ENCODE measurements at places on chromosomes 4 and X.

DNA sequence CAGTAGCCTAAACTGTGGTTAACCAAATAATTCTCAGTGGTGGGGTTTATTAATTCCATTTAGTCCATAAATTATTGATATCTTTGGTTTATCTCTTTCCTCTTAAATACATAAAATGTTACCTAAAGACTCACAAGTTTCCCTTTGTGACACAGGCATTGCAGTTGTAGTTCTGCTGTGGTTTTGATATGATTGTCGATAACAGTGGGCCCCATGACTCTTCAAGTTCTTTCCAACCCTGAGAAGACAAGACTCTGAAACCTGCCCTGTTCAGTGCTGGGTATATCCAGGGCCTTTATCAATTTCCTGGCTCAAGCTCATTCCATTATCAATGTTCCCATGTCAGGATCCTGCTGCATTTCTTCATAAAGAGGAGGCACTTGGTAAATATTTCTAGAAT, 117.9 kb upstream of the TBC1D9 start:
- no peak for DNase-seq

DNA sequence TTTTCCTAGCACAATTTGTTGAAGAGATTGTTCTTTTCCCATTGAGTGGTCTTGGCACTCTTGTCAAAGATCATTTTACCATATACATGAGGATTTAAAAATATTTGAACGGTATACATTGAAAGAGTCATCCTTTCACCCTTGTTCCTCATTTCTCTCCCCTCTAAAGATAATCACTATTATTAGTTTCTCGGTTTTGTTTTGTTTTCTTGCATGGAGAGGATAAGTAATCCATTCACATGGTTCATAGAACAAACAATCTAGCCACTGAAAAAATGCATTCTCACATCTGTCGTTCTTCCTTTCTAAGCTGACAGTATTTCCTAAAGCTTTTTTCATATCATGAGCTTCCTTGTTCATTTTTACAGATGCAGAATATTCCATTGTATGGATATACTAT, 39.2 kb upstream of the MSMO1 start:
- no peak for DNase-seq

- no peak for DNase-seq
Measured at GRCh38 chr4:46081248-46081647, 42.6 kb downstream of the GABRG1 start.

- DNase-seq: no peak
Measured at GRCh38 chrX:129613596-129613995, 41.2 kb downstream of the APLN start.

DNA sequence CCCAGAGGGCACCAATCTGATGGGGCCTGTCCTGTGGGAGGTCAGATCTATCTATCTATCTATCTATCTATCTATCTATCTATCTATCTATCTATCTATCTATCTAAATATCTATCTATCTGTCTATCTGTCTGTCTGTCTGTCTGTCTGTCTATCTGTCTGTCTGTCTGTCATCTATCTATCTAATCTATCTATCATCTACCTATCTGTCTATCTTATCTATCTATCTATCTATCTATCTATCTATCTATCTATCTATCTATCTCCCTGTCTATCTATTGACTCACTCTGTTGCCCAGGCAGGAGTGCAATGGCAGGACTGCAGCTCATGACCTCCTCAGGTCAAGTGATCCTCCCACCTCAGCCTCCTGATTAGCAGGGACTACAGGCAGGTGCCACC, 155.7 kb upstream of the STX18 start:
- no peak for DNase-seq

DNA sequence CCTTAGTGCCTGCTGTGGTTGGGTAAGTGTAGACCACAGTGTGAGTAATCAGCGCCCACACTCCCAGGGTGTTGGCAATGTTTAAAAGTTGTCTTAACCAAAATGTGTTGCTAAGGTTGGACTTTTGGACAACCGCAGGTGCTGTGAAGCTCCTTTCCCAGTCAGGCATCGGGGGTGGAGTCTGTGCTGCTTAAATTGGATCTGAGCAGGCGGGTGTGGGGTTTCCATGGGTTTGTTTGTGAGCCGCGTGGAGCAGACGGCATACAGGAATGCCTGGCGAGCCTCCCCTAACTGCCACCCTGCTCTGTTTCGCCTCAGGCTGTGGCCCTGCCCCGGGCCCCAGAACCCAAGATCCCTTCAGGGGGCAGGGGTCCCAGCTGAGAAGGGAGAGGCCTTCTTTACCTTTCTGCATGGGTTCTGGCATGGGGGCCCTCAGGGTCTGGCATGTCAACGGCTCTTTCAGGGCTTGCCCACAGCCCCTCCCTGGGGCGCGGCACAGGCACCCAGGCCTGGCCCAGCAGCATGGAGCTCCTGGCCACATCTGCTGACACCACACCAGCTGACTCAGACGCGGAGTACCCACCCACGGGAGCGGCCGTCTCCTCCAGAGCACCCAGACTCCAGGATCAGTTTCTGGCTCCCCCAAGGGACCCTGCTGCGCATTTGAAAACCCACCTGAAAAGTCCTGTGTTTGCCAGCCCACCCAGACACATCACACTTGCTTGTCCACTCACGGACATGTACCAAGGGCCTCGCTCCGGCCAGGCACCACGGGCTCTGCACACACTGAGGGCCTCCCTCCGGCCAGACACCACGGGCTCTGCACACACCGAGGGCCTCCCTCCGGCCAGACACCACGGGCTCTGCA, 5.1 kb upstream of the SPON2 start:
- DNase-seq: no peak

DNA sequence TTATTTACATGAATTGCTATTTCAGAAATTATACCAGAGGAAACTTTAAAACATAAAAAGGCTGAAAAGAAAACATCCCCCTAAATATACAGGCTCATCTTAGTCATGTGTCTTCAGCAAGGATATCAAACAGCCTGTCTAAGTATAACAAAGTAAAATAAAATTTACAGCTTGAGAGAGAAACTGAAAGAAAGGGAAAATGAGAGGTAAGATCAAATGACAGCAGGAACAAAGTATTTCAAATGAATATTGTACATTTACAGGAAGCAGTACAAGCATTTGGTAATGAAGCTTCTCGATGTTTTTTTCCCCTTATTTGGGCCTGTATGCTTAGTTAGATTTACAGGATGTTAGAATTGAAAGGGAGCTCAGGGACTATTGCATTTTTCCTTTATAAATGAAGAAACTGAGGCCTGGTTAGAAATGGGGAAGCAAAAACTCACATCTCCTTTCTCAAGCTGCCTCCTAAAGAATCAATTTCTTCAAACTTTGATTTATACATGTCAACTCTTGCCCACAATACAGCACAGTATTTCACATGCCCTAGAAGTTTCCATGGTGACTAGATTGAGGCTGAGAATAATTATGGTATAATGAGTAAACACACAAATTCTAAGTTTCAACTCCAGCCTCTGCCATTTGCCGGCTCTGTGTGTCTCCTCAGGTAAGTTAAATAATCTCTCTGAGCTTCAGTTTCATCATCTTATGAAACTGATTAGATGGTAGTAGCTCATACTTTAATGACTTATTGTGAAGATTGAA, 29.3 kb downstream of the DAPP1 start:
- no peak for DNase-seq

- no peak for DNase-seq
Measured at GRCh38 chr4:144316869-144317268, 176.4 kb upstream of the GYPA start.

DNA sequence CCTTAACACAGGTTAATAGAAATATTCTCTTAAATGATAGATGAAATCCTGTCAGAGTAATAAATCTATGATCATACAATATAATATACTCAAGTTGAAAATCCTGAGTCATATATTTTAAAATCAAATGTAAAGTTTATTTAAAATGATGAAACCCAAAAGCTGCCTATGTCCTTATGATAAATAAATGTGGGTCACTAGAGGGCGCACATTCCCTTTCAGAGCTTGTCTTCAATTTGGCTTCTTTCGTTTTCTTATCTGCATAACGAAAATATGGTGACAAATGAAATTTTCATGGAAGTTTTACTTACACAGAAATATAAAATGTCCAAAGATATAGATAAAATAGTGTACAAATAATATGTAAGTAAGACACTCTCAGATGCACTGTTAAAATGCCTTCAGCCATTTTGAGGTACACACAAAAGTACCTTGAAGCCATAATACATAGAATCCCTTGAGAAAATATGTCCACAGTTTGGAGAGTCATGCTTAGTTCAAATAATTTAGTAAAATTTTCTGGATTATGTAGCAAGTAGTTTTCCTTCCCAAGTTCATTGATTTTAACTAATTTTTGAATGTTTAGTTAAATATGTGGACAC, 680.4 kb downstream of the DMD start:
- DNase-seq: peak; percentile 50

DNA sequence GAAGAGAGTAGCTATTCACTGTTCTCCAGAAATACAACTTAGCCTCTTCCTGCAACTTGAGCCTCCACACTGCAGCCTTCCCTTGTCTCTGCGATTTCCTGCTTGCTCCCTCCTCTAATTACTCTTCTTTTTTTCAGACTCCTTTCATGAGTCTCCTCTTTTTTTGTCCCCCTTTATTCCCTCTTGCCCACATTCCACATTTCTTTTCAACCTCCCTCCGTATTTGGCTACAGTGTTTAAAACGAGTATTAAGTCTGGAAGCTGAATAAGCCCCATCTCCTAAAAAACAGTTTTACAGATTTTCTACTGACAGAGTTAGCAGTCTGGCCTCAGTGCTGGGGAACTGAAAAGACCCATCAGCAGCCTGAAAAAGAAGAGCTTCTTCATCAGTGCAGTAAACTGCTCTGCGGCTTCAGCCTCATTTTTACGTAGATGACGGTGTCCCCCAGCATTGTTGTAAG, 141.5 kb downstream of the TENM3 start:
- no peak for DNase-seq

- DNase-seq: peak; percentile 49
Measured at GRCh38 chr4:41432881-41433280, 105.1 kb upstream of the LIMCH1 start.

- DNase-seq: no peak
Measured at GRCh38 chr4:159129814-159130550, 27.1 kb downstream of the RAPGEF2 start.

GRCh38 chr4:3710451-3711182, 55.6 kb upstream of the ADRA2C start:
- no peak for DNase-seq

DNA sequence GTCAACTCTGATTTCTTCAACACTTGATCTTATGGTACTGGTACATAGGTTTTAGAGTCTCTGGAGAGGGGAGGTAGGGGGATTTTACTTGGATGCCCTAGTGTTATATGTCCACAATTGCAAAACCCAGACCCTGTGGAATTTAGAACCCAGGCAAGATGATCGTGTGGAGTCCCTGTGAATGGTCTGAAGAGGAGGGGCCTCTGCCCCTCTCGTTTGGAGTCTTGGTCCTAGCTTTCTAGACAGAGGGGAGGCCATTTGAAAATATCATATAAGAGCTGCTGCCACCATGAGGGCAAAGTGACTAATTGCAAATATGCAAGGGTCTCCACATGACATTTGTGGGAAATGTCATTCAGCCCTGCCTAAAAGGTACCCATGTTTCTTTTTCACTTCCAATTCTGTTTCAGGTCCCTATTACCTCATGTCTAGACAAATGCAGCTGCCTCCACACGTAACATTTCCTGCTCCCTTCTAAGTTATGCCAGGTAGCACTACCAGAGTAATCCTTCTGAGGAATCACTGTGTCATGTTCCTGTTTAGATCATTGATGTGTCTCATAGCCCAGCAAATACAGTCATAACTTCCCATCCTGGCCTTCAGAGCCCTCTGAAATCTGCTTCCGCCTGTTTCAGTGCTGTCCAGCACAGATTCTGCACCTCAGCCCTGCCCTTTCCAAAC, 126.8 kb downstream of the KLHL8 start:
- peak; percentile 63 for DNase-seq

DNA sequence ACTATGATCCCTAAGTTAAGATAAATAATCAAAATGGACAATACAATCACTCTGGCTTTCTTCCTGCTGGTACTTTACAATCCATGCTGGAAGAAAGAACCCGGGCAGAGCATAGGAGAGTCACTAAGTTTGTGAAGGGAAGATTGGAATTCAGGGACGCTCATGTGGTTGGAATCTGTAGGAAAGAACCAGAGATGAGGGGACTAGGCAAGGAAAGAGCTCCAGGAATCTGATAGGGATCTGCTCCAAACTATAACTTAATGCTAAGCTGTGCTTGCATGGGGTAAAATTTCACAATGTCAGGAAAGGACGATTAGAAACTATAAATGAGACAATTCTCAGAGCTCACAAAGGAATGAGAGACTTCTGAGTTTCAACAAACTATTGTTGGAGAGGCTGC, 167.5 kb downstream of the ADGRA3 start:
- DNase-seq: peak; percentile 70

- DNase-seq: no peak
Measured at GRCh38 chr4:186781032-186781917, 57.6 kb upstream of the FAT1 start.

DNA sequence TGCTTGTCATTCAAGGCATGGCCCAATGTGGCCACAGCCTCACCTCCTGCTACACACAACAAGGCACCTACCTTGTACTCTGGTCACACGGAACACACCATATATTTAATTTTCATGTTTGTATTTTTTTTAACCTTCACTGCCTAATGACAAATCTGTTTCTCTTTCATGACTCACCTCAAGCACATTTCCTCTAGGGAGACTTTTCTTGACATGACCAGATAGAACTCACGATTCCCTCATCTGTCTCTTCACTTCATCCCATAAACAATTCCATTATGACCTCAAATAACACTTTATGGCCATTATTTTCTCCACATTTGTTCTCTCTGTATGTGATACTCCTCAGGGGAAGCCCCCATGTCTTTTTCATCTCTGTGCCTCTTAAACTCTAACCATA, 11.1 kb downstream of the DRP2 start:
- no peak for DNase-seq

DNA sequence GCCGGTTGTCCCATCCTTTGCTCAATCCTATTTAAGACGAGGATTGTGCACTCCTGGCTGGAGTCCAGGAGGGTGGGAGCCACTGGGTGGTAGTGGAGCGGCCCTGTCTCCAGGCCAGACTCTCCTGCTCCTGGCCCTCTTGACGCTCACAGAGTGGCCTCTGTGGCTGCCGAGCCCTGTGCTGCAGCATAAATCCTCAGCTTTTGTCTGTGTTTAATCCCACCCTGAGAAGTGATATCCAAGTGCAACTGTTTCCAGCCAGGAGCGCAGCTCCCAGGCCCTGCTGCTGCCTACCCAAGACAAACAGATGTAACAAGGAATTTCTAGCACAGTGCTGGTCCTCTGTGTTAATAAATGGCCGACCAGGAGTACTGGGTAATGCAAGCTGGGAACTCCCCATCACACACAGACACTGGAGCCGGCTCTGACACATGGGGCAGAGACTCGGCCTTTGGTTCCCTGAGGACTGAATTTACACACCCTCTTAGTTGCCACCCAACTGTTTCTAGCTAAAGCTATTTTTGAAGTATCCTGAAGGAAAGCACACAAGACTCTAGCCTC, 85.3 kb downstream of the GATB start:
- peak; percentile 29 for DNase-seq

DNA sequence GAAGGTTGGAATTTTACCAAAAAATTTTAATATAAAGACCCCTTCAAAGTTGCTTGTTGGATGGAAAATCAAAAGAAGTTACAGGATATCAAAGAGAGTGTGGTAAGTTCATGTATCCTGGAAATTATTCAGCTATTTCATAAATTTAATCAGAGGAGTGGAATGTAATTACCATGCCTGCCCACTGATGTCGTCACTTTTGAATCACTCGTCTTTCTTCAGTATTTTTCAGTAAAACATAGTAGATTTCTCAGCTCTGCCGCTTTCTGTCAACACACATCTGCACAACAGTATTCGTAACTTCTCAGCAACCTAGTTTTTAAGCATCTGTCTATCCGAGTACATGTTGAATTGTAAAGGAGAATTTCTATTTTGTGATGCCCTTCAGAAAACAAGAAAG, 2163.0 kb upstream of the AGA start:
- peak; percentile 18 for DNase-seq
